Fibroblast of pulmonary artery (primary cell): ENCODE measurements at places on chromosomes 2 and 18.
A peak's percentile ranks its signal among the peaks of the same experiment; 100 is the strongest.

- no peak for DNase-seq
Measured at GRCh38 chr18:79438898-79439627, 43.3 kb downstream of the NFATC1 start.

DNA sequence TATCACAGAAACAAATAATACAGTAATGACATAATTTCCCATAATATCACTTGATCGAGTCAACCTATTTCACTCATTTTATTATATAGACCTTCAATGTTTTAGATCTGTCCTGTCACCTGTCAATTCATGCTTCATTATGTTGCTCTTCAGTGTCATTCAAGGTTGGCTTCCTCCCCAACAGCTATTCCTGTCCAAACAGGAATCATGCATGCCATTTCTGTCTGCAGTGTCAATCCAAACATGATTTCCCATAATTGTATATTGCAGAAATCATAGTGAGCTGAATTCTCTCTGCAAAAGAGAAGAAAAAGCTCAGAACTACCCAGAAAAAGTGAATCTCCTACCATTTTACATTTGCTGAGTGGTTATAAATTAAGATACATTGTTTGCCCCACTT, 628.6 kb downstream of the NR4A2 start:
- no peak for DNase-seq

GRCh38 chr18:63829886-63830285, 54.7 kb downstream of the SERPINB7 start:
- no peak for DNase-seq

DNA sequence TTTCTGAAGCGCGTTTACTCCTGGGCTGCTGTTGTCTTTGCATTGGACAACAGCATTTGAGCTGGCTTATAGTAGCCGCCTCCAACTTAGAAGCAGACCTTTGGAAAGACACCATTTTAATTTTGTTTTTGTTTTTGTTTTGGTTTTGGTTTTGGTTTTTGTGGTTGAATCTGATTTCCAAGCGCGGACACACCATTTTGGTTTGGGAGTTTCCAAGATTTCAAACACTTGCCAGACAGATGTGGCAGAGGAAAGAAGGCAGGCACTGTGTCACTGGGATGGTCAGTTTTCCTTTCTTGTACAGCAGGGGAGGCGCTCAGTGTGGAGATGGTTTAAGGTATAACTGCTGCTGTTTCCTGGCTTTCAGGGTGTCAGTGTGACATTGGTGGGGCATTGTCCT, 126.8 kb downstream of the LAMA3 start:
- DNase-seq: no peak

DNA sequence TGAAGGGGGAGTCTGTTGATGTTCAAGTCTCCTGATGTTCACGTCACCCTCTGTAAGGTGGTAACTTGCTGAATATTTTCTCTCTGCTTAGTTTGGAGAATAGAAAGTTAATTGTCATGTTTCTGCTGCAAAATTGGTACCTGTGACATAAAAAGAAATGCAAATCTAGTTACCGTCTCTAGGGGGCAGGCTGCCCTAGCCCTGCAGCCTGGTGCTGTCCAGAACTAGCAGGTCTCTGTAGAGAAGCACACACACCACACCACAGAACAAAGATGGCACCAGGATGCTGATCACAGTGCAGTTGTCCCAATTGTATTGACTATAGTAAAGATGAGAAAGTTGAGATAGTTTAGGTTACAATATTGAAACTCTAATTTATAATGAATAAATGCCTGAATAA, 47.0 kb downstream of the SLC9A4 start:
- DNase-seq: peak; percentile 40

GRCh38 chr2:149037851-149038250, 648 bp upstream of the LYPD6B start:
- no peak for DNase-seq

DNA sequence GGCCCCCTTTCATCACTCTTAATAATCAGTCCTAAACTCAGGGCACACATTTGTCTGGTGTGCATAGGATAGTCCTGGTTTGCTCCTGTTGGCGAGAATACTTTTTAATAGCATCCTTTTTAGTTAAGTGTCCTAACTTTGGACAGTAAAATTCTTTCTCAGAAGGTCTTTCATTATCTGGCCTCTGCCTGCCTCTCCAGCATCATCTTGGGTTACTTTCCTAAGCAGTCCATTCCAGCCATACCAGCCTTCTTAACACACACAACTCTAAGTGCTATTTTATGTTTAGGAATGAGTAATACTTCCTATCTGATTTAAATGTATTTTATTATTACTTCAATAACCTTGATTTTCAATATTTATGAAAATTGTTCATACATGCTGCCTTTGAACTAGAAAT, 151.0 kb downstream of the ACOXL start:
- peak; percentile 3 for DNase-seq

- no peak for DNase-seq
Measured at GRCh38 chr2:233013027-233013461, at the start of gene NGEF. Gene NGEF (minus strand): TSS chr2:233013256. CDS start chr2:232974890, 38,366 bp downstream.

DNA sequence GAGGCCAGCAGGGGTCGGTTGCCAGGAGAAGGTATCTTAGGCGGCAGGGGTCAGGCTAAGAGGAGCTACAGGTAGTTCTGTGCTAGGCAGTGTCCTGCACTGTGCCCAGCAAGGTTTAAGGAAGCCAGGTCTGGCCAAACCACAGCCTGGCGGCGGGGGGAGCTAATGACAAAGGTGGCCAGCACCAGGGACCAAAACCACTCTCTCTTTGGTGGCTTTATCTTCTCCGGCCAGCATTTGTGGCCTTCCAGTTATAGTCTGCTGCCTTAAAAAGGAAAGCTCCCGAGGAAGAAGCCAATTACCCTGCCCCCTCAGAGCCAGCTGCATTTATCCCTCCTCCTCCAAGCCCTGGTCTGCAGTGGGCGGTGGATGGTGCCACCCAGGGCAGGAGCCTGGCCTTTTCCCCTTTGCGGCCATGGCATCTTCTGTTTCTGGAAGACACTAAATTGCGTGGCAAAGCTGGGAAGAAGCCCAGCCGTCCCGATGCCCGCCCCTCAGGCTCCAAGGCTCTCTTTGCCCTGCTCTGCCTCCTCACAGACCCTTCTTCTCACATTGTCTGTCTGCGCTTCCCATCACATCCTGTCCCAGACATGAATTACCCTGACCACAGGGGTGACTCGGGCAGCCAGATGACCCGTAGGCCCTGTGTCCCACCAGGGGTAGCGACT, 94.6 kb downstream of the EN1 start:
- DNase-seq: no peak

DNA sequence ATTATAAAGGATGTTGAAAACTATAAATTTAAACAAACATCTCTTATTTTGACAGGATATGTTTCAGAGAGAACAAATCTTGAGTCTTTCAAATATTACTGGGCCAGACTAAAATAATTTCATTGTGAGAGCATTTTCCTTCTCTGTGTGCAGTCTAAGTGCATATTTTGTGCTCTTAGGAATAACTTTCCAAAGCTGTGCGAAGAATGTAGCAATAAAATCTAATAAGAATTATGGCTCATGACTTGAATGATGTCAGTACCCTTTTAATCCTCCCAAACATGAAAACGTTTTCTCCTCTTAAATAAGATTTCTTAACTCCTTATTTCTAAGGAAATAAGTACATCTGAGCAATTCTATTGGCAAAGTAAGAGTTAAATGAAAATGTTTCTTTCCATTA, 76.2 kb upstream of the EFEMP1 start:
- DNase-seq: no peak

GRCh38 chr2:162967147-162967546, 128.6 kb upstream of the KCNH7 start:
- no peak for DNase-seq

DNA sequence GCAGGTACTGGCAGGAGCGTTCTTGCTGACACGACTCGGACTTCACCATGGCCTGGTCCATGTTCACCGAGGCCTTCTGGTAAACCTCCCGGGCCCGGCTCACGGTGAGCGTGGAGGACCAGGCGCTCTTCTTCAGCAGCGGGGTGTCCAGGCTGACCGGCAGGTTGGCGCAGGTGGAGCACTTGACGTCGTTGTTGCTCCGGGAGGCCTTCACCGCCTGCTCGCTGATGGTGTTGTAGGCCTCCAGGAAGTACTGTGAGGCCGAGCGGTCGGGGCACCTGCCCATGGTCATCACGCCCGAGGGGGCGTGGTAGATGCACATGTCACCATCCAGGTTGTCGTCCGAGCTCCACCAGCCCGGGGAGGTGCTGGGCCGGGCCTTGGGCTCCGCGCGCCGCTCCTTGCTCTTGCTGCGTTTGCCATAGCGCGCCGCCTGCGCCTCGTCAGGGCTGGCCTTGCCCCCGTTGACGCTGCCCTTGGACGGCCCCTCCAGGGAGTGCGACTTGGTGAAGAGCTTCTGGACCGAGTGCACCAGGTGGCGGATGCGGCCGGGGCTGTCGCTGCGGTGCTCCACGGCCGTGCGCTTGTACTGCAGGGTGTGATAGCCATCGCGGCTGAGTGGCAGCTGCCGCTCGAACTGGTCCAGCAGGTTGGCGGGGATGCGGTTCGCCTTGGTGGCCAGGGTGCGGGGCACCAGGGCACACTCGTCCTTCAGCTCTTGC, 429.3 kb downstream of the TGIF1 start:
- no peak for DNase-seq

- no peak for DNase-seq
Measured at GRCh38 chr2:61238219-61239012, 76.4 kb downstream of the C2orf74 start.

DNA sequence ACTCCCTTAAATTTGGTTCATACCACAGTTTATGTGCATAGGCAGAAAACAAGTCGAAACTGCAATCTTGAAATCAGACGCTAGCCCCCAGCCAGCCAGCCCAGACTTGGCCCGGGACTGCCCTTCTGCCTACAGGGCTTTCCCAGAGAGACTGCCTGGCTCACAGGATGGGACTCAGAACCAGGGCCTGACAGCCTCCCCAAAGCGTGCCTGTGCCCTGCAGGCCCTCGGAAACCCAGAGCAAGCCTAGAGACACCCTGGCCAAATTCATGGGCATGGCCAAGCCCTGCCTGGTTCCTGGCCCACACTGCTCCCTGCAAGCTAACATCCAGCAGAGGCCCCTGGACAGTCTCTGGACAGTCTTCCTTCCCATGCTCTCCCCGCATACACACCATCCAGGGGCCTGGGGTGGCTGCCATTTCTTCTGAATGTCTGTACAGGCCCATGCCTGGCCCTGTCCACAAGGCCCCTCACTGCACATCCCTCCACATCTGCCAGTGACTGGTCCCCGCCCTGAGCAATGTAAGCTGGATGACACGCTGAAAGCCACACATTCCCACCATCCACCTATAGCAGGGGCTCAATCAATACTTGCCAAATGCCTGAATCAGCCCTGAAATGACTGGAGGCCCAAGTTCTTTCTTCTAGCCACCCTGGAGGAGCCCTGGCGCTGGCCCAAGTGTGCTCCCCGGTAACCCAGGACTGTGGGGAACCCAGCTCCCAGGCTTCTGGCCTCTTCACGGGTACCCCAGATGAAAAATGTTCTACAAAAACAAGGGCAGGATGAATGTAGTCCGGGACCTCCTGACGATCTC, 73.1 kb downstream of the HDAC4 start:
- no peak for DNase-seq

DNA sequence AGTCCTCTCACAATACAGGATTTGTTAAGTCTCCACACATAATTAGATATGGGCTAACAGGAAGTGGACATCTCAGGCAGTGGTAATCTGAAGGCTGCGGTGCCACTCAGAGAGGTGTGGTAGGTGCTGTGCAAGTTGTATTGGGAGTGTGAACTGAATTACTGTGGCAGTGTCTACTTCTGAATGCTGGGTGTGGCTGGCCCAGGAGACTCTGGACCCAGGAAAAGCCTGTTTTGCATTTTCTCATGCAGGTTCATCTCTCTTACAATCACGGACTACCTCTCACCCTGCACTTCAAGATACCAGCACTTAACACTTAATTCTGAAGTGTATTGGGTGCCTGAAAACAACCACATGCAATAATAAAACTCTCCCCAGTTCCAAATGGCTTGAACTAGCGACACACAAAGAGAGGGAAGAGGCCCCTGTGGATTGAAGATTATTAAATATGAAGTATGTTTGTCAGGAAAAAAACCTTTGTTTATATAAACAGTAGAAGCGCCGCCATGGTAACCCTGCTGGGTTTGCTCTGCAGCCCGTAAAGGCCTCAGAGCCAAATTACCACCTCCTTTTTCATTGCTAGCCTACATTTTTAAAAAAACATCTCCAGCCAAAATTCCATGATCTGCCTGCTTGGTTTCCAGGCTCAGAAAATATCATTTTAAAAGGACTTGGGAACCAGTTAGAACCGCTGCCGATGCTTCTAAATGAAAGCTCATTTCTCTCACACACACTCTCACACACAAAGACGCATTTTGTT, 77.5 kb downstream of the GFPT1 start:
- DNase-seq: peak; percentile 81

DNA sequence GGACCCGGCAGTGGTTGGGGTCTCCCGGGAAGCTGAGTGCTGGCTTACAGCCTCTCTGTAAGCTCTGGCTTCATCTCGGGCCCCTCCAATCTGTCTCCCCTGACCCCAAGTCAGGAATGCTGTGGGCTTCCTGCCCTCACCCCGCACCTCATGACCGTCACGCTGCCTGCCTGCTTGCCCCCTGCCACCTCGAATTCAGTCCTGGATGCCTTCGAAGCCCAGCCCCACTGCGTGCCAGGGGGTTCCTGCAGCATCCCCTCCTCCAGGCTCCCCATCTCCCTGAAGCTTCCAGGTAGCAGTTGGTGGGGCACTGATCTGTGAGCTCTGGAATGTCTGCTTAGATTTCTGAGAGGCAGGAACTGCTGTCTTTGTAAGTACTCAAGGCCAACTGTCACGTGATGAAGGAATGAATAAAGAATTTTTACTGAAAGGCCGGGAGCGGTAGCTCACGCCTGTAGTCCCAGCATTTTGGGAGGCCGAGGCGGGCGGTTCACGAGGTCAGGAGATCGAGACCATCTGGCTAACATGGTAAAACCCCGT, 6.5 kb downstream of the CLHC1 start:
- DNase-seq: no peak

DNA sequence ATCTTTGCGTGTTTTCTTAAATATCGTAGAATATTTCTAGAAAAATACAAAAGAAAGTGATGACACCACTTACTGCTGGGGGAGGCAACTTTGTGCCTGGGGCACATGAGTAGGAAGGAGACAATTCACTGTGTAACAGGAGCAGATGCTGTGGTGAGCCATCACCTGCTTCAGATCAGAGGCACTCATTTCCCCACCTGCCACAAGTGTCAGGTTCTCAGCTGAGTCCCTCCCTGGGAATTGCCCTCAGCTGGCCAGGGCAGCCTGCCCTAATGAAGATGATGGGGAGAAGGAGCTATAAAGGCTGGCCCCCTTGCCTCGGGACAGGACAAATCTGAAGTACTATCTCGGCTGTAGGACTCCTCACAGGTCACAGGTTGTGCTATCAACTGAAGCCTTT, 322.8 kb downstream of the STK39 start:
- no peak for DNase-seq

- DNase-seq: no peak
Measured at GRCh38 chr2:42049221-42050009, 1.6 kb downstream of the PKDCC start.

GRCh38 chr2:201559067-201559710, 84.1 kb downstream of the TMEM237 start:
- DNase-seq: no peak

GRCh38 chr2:67436221-67436620, 39.1 kb downstream of the ETAA1 start:
- no peak for DNase-seq
